ENCODE measurements at places on chromosomes 3 and 15. TPM values are rescaled to one million over a fixed set of nuclear protein-coding genes. Genes with fewer than 3 reads are reported as not detected.

DNA sequence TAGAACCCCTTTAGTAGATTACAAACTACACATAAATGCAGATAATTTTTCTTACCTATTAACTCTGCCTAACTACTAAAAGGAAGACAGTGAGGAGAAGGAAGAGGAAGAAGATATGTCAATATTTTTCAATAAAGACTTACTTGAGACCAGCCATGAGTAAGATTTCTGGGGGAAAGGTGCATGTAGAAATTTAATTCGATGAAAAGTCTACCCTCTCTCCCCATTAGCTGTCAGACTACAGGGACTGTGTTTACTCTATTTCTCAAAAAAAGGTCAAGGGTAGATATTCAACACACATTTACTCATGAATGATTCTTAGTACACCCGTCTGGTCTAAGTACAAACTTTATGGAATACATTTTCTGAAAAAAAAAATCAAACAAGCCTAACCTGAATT, 6.8 kb downstream of the TSPAN3 start:
- no peak for DNase-seq

The LRIG1 gene
- 52.4 TPM for total RNA-seq

DNA sequence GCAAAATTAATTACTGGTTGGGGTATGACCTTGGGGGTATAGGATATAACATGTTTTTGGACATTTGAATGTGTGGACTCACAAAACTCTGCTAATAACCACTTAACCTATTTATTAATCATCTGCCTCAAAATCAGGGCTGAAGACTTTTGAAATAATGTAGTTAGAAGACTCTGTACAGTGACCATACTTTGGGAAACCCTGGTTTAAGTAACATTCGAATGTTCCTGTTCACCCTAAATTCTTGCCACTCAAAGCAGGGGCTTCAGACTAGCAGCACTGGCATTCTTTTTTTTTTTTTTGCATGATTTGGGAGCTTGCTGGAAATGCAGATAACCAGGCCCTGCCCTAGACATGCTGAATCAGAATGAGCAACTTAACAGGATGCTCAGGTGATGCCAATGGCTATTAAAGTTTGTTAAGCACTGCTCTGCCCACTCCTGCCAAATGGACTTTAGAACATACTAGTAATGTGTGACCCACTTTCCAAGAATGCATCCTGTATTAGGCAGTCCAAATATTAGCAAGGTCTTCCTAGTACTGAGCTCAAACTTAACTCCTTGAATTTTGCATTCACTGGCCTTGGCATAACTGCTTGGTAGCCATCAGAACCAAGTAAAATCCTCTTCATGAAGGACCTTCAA, 12.7 kb upstream of the ST3GAL6 start:
- no peak for DNase-seq

DNA sequence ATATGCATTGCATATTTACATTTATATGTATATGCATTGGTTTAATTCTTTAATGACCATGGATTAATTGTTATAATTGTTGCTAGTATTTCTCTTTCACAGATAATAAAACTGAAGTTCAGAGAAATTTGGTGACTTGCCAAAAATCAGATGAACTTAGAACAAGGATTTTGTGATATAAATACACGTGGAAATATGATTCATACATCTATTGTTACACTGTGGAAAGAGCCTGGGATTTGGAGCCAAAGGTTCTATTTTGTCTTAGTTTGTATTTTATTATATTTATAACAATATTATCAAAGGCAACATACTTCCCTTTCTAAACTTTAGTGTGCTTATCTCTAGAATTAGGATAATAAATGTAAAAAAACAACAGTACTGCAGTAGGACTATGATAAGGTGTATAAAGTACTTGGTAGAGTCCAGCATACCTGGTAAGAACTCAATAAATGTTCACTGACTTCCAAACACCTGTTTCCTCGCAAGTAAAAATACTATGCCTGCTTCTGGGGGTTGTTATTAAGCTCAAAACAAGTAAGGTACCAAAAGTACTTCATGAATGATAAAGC, 342.9 kb downstream of the THSD4 start:
- DNase-seq: no peak

DNA sequence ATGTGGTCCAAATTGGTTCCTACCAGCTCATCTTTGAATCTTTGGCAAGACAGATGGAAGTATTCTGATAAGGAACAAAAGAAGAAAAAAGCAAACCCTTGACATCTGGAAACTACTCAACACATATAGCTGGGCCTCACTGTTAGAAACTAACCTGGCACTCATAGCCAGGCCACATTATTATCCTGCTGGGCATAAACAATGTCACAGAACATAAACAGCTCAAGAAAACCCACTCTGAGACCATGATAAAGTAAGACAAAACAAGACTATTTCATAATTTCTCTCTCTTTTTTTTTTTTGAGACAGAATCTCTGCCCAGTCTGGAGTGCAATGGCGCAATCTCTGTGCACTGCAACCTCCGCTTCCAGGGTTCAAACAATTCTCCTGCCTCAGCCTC, 1093.2 kb downstream of the FHIT start:
- DNase-seq: no peak

DNA sequence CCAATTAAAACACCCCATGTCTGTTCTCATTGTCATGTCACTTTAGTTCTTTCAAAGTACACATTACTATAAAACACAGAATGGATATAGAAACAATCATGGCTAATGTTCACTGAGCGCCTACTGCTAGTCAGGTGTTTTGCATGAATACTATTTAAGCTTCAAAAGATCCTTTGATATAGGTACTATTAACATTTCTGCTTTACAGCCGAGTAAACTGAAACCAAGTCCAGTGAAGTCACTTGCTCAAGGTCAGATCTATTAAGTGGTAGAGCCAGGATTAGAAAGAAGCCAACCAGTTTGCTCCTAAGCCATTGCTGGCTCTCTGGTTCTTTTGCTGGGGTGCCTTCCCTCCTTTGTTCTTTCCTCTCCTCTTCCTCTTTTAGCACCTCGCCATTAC, 32.4 kb upstream of the NMNAT3 start:
- DNase-seq: no peak

DNA sequence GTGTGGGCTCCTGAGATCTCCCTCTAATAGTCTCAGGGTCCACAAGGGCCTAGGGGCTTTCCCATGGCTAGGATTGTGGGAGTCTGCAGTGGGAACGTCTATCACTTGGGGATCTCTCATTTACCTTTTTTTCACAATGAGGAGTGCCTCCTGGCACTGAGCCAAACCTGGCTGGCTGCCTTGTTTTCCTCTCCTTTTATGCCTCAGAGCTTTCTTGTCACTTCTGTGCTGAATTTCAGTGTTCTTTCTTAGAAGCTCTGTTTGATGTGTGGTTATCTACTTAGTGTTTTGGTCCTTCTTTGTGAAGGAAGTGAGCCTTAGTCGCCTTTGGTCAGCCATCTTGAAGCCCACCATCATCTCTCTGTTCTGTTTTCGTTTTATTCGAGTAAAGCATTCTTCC, 33.9 kb downstream of the DOCK3 start:
- DNase-seq: no peak

The DNASE1L3 gene
- not detected for total RNA-seq

GRCh38 chr3:113148284-113148683, 63.1 kb upstream of the BOC start:
- no peak for DNase-seq

The LACTB gene
- 3.8 TPM for total RNA-seq

GRCh38 chr3:52873433-52874159, 23.8 kb downstream of the STIMATE start:
- DNase-seq: no peak

DNA sequence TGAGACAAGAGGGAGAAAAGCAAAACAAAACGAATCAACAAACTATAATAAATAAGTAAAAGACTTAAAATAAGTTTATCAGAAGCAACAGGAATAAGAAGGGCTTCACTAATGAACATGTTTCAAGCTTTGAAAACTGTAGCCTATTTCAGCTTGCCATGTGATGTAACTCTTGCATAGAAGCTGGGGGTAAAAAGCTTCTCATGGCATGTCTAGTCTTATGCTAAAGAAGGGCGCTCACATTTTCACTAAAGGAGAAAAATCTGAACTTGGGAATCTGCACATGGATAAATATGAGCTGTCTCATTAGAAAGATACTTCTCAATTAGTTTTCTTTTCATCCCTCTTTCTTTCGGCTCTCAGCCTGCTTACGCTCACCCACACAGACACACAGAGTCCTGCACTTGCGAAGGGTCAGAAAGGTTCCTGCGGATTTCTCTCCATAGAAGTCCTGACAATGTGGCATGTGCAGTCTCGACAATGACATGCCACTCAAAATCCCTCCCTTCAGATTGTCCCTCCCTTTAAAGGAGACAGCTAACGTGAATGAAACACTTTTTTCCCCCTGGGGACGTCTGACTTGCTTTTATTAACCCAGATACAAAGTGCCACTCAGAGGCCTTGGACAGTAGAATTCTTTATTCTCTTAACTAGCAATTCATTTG, 568.9 kb upstream of the NR2F2 start:
- DNase-seq: no peak
